Activated T-helper 1 cell treated with anti-CD3 and anti-CD28 coated beads, Interleukin-12 subunit alpha, Interleukin-12 subunit beta, Interleukin-2, Interleukin-4 antibody, amounts not matched to agents 30 ng/mL and 10 ng/mL and 1 ng/mL, durations not matched to agents 14 hours and 24 hours and 36 hours (primary cell): ENCODE measurements at places on chromosomes 13 and 19. TPM values are rescaled to one million over a fixed set of nuclear protein-coding genes. Genes with fewer than 3 reads are reported as not detected.

Gene AXL
- total RNA-seq: 0.17 and 0.18 TPM in 2 replicates

Gene MEX3D
- total RNA-seq: 14.6 and 15.0 TPM in 2 replicates

Gene ZNF560
- total RNA-seq: not detected in 2 replicates

Gene CGB8
- not detected in 2 replicates for total RNA-seq

Gene TNFSF11
- total RNA-seq: 1.2 and 1.6 TPM in 2 replicates

Gene KLHL1
- not detected in 2 replicates for total RNA-seq

Gene ZNF763
- 0.49 and 1.1 TPM in 2 replicates for total RNA-seq

Gene C19orf33
- total RNA-seq: 0.71 TPM in 1 of 2 replicates, not detected in the other

Gene FGF14
- not detected in 2 replicates for total RNA-seq

Gene CCDC70
- total RNA-seq: not detected in 2 replicates

Gene ZNF850
- 3.2 and 3.7 TPM in 2 replicates for total RNA-seq

Gene CATSPERD
- not detected in 2 replicates for total RNA-seq

Gene LGALS7B
- total RNA-seq: not detected in 2 replicates

Gene RXFP2
- total RNA-seq: not detected in 2 replicates

Gene ZNF577
- total RNA-seq: 4.4 and 6.3 TPM in 2 replicates

Gene ZNF234
- total RNA-seq: 8.4 and 10.3 TPM in 2 replicates

Gene KLK10
- not detected in 2 replicates for total RNA-seq

Gene ZNF333
- total RNA-seq: 10.0 and 11.1 TPM in 2 replicates

Gene RPL13A
- 2,876 and 2,988 TPM in 2 replicates for total RNA-seq

Gene UHRF1
- 142 and 143 TPM in 2 replicates for total RNA-seq

Gene RNF113B
- not detected in 2 replicates for total RNA-seq

Gene CBY2
- not detected in 2 replicates for total RNA-seq

Gene LRCH1
- 20.3 and 21.8 TPM in 2 replicates for total RNA-seq

Gene SELENOW
- 106 and 107 TPM in 2 replicates for total RNA-seq

Gene MPHOSPH8
- total RNA-seq: 42.9 and 44.3 TPM in 2 replicates

Gene NLRP4
- not detected in 2 replicates for total RNA-seq

Gene ATP4A
- not detected in 2 replicates for total RNA-seq

Gene PRODH2
- total RNA-seq: not detected in 2 replicates

Gene DOCK9
- total RNA-seq: 36.0 and 38.7 TPM in 2 replicates

Gene SERP2
- 0.86 TPM in 1 of 2 replicates, not detected in the other for total RNA-seq

Gene SPRED3
- total RNA-seq: 2.2 and 2.6 TPM in 2 replicates

Gene DLL3
- total RNA-seq: 1.6 and 2.1 TPM in 2 replicates

Gene KCTD12
- 10.4 and 10.7 TPM in 2 replicates for total RNA-seq

Gene FBN3
- total RNA-seq: not detected in 2 replicates

Gene EPS8L1
- total RNA-seq: 3.3 and 6.0 TPM in 2 replicates

Gene FAM124A
- 0.67 and 0.91 TPM in 2 replicates for total RNA-seq

Gene SEMA6B
- not detected in 2 replicates for total RNA-seq

Gene SIGLEC5
- not detected in 2 replicates for total RNA-seq

Gene GJA3
- not detected in 2 replicates for total RNA-seq

Gene SMIM17
- 0.18 TPM in 1 of 2 replicates, not detected in the other for total RNA-seq

Gene DPP9
- total RNA-seq: 93.6 and 95.8 TPM in 2 replicates
